Naive thymus-derived CD4-positive, alpha-beta T cell (primary cell): ENCODE measurements at places on chromosomes 6 and 20.

GRCh38 chr6:144919560-144919959 lies 634.4 kb downstream of the UTRN start:
- no peak for DNase-seq

GRCh38 chr20:57329608-57330221 lies at the start of gene SPO11:
TSS of gene SPO11 (plus strand) at chr20:57329803. CDS start at chr20:57329868, 65 bp downstream.
- no peak for DNase-seq

GRCh38 chr20:23509247-23509913 lies 18.5 kb downstream of the CST8 start:
- DNase-seq = no peak

- no peak for DNase-seq
Measured at GRCh38 chr20:20134941-20135575, 82.7 kb downstream of the CFAP61 start.

DNA sequence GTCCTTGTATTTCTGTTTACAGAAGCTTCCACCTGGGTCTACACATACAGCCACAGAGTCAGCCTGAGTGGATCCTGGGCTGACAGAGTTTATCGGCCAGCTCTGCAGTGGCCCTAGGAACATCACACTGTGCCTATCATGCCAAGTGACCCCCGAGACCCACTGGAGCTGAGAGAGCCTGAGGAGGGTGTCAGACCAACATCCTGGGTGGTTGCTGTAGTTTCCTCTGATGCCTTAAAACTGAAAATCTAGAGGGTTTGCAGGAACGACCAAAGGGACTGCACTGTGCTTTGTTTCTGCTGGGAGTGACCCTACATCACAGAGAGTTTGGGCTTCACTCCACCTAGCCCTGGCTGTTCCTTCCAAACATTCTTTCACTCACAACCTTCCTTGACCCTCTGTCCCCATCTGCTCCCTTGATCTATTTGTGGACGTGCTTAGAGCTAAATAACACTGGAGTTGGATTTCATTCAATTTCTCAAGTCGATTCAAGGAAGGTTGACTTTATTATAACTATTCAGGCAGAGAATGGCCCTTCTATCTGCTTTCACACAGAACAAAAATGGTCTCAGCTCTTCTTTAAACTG lies 18.1 kb downstream of the MYLK4 start:
- no peak for DNase-seq

DNA sequence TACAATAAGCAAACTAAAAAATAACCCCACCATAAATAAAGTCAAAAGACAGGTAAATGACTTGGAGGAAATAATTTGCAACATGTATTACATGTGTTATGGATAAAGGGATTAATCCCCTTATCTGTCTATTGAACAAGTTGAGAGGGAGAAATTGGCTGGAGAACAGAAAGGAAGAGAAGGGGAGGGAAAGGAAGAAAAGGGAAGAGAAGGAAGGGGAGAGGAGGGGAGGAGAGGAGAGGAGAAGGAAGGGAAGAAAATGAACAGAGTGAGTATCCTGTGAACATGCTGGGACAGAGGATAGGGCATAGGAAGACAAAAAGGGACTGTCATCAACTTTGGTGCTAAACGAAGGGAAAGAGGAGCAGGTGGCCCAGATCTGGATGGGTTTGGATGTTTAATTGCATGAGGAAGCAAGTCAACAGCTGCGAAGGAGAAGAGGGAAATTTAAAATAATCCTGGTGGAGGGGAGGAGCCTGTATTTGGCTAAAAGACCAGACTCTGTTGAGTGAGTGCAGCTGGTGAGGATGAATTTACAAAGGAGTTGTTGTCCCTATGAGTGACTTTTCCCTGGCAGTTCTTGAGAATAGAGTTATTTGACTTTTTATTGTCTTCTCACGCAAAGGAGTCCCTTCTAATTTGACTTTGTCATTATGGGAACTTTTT lies 14.2 kb upstream of the SHLD1 start:
- DNase-seq = no peak

DNA sequence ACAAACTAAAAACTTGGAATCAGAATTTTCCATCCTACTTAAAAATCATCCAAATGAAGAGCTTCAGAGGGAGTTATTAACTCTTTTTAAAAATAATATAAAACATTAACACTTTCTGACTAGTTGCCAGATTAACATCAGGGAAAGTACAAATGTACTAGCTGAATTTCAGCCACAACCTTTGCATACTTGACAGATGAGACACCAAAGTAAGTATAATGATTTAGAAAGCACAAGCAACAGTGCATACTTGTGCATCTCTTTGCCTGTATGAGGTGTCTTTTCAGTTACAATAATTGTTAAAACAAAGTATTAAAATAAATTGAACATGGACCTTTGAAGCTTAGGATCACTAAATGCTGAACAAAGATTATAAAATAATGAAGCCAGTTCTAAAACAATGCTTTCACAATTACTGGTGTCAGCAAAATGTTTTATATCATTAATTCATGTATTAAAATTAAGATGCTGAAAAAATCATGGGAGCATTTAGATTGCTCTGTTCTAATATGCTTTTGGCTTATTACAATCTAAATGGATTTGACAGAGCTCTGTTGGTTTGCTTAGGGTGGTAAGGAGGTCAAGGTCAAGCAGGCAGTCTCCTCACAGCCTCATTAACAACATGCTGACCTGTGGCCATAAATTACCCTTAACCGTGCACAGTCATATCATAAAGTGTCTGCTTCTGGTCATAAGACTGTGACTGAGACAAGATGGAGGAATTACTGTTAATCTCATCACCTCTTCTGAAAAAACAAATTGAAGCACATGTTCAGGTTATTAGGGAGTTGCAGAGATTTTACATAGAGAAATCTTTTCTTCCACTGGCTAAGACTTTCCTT lies 15.1 kb downstream of the RNF217 start:
- DNase-seq = no peak

- no peak for DNase-seq
Measured at GRCh38 chr6:44254191-44255104, 2.9 kb downstream of the SLC35B2 start.

DNA sequence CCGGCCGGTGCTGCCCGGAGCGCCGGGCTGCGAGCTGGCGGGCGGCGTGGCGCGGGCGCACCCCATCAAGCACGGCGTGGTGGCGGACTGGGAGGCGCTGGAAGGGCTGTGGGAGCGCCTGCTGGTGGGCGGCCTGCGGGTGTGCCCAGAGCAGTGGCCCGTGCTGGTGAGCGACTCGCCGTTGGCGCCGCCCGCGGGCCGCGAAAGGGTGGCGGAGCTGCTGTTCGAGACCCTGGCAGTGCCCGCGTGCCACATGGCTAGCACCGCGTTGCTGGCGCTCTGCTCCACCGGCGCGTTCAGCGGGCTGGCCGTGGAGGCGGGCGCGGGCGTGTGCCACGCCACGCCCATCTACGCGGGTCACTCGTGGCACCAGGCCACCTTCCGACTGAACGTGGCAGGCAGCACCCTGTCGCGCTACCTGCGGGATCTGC lies 517 bp downstream of the ACTL10 start:
- DNase-seq = no peak

DNA sequence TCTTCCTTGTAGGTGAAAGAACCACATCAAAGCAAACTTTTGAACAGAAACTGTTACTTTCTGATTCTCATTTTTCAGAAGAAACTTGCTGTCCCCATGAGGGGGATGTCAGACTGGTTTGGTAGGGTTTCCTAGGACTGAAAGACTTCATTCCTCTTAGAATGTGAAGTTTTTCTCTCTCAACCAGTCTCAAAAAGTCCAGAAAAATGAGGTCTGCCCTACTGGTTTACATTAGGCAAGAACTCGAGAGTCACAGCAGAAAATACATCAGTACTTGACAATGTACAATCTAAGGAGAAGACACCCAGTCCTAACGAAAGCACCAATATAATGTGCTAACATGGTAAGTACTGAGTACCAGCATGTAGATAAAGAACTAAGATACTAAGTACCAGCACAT lies 12.7 kb upstream of the NHLRC1 start:
- DNase-seq = no peak

DNA sequence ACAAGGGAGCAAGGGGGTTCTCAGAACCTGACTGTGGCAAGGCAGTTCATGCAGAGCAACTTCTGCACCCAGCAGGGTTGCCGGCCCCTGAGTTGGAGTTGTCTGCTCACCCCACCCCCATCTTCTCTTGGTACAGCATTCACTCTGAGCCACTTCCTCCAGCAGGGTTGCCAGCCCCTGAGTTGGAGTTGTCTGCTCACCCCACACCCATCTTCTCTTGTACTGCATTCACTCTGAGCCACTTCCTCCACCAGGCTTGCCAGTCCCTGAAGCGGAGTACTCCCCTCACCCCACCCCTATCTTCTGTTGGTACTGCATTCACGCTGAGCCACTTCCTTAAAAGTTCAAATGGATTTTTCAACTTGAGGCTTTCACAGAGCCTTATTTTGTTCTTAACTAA lies 79.7 kb upstream of the SYNDIG1 start:
- DNase-seq = peak; percentile 78

DNA sequence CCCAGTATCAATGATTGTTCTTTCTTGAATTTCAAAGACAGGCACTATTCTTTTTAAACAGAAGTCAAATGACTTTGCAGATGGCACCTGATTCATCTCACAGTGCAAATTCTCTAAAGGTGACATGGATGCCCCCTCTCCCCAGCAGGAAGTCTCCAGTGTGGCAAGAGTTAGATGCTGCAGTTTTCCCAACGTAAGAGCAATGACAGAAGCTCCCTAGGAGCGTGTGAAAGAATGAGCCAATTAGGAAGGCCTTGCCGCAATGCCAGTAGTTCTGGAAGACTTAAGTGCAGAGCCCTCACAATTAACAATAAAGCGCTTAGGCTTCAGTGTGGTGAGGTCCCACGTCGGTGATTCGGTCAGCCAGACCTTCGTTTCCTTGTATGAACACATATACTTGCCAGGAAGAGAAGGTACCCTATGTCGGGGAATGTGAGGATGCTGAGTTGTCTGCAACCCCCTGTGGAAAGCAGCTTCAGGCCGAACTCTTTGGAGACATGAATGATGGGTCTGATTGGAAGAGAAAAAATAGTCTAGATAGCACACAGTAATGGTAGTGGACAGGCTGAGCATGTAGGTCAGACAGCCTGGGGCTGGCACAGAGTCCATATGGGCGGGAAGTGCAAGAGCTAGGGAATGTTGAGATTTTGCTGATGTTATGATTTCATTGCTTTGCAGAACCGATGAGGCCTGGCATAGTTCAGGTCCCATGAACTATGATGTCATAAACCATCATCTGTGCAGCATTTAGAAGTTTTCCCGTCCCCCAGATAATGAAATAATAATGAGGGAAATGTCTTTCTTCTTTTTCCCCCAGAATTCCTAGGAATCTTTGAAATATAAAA lies 132.6 kb downstream of the PHACTR1 start:
- DNase-seq = no peak

- DNase-seq = no peak
Measured at GRCh38 chr6:71488186-71488585, 199.6 kb downstream of the OGFRL1 start.

DNA sequence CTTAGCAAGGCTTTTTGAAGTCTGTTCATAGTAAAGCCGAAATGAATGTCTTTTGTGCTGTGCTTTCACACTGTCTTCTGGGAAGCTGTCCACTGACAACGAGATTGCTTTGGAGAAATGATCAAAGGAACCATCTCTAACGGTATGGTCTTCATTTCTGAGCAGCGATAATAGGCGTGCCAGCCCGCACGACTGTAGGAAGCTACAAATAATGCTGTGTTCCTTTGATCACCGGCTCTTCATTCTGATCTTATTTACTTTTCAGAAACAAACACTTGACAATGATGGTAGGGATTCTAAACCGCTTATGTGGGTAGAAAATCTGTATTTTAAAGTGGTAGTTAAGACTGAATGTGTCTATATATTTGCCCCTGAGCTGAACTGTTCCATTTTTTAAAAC lies 306.6 kb upstream of the EXOC2 start:
- no peak for DNase-seq

DNA sequence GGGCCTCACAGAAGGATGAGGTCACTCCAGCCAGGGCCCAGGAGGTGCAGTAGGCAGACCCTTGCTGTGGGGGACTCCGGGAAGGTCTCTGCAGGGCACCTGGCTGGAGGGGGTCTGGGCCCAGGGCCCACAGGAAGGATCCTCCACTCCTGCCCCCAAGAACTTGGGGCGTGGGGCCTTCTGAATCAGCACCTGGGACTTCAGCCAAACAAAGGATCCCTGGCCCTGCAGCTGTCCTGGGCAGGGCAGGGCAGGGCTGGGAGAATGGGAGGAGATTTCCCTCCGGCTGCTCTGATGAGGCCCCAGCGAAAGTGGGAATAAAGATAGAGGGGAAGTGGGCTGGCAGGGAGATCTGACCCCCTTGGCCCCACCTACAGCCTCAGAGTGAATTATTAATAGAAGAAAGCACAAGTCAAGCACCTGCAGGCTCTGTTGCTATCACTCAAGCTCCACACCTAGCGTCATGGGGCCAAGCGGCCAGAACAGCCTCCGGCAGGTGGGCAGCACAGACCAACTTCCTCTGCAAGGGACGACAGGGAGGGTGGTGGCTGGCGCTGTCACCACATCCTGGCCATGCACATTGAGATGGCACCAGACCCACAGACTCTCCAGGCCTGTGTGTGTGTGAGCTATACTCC lies 61.6 kb upstream of the MRPS10 start:
- peak; percentile 14 for DNase-seq

DNA sequence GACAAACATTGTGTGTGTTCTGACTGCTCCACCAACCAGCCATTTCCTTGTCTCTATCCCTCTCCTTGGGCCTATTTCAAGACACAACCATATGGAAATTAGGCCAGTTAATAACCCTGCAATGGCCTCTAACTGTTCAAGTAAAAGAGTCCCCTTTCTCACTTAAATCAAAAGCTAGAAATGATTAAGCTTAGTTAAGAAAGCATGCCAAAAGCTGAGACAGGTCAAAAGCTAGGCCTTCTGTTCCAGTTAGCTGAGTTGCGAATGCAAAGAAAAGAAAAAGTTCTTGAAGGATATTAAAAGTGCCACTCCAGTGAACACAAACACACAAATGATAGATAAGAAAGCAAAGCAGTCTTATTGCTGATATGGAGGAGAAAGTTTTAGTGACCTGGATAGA lies 22.5 kb downstream of the SERINC1 start:
- no peak for DNase-seq
